ENCODE measurements at places on chromosomes 16 and 17. TPM values are rescaled to one million over a fixed set of nuclear protein-coding genes. Genes with fewer than 3 reads are reported as not detected.
A peak's percentile ranks its signal among the peaks of the same experiment; 100 is the strongest.

- DNase-seq: no peak
Observed at GRCh38 chr16:79047337-79047736, 553.2 kb downstream of the MAF start.

GRCh38 chr17:42669977-42670788, 6.6 kb downstream of the PLEKHH3 start:
- peak; percentile 97 for DNase-seq

DNA sequence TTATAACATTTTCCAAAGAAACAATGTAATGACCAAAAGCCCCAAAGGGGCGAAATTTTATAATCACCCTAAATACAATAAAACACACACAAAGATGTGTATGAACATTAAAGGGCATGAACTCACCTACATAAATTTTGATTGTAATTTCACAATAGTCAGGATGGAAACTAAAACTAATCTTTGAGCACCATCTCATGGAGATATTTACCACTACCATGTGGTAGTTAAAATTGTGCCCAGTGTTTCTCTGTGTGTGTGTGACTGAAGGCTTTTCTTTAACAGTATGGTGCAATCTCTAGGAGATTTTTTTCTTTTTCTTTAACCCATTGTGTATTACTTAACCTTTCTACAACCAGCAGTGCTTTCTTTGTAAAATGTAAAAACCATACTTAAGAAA, 19.7 kb upstream of the MEIOC start:
- no peak for DNase-seq

- DNase-seq: no peak
Observed at GRCh38 chr17:79752175-79752574, 21.4 kb downstream of the ENPP7 start.

DNA sequence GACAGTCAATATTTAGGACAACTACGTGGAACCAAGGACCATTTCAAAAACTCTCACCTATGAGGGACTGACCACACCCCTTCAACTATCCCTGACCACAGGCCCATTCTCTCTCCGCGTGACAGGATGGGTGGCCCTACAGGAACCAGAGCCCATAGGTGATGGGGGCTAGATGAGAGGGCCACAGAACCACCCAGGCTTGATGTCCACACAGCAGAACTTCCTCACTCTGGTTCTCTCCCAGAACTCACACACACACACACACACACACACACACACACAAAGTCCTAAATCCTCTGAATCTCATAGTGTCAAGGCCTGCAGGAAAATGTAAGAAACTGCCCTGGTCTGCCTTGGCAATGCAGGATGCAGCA, 1.5 kb downstream of the ZNF319 start:
- DNase-seq: peak; percentile 50

DNA sequence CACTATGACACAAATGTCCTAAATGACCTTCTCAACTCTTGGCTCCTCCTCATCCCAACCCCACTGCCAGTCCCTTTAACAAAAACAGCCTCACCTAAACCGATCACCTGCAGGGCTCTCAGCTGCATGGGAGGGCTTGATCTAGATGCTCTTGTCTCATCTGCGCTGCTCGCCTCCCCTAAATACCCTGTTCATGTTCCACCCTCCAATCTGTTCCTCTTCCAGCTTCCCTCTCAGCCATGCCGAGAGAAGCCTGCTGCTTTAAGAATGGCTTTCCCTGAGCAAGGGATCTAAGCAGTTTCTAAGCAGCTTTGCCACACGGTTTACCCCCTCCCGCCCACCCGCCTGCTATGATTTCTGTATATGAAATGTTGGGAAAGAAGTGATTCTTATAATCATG, 23.7 kb downstream of the PIPOX start:
- no peak for DNase-seq

GRCh38 chr16:10547708-10548107, 32.7 kb downstream of the EMP2 start:
- DNase-seq: no peak

- peak; percentile 15 for DNase-seq
Observed at GRCh38 chr17:18860161-18860972, 2.4 kb downstream of the PRPSAP2 start.

- DNase-seq: no peak
Observed at GRCh38 chr16:68186877-68187276, 49.0 kb downstream of the ESRP2 start.

DNA sequence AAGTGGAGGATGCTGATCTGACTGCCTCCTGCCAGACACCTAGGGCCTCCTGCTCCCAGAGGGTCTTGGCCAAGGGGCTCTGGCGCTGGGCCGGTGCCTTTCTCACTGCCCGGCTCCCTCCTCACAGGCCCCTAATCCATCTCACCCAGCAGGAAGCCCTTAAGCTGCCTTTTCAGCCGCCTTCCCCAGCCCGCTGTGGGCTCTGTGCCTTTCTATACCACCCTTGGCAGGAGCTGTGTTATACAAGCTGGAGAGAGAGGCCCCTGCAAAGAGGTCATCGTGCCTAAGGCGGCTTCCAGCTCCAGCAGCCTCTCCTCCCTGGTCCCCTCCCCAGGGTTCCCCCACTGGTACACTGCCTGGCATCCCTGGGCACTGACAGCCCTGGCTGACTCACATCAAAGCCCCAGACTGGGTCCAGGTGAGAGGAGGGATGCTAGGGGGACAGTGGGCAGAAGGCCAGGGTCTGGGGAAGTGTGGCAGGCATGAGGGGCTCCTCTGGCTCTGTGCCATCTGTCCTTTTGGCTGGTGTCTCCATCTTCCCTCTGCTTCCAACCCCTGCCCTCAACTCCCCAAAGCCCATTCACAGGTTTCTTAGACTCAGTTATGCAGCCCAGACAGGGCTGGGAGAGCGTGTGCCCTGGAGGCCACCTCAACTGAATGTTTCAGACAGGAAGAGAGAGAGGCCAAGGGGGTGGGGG, 15.3 kb upstream of the FZD2 start:
- peak; percentile 95 for DNase-seq

DNA sequence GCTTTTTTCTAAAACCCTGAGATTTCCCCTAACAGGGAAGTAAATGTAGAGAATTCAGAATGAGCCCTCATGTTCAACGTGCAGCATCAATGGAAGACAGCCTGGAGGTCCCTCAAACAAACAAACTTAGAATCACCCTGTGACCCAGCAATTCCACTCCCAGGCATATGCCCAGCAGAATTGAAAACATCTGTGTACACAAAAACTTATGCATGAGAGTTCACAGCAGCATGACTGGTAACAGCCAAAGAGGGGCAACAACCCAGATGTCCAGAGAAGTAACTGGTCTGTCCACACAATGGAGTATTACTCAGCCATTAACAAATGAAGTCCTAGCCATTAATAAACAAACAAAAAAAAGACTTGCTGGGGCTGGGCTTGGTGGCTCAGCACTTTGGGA, 252.7 kb downstream of the PARN start:
- no peak for DNase-seq

DNA sequence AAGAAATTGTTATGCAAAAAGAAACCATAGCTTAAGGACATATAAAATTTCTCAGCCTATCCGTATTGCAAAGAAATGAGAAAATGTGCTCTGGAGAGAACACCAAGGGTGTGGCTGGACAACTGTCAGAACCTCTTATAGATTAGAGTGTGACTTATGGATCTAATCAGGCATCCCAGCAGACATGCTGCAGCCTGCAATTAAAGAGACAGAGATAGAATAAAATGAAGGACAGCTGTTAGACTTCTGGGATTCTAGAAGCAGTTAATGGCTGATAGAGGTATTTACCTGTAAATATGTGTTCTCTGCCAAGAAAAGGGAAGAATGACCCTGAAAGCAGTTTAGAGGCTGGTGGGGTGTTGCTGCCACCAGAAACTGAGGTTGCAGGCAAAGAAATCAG, 160.1 kb upstream of the KIF2B start:
- DNase-seq: no peak

DNA sequence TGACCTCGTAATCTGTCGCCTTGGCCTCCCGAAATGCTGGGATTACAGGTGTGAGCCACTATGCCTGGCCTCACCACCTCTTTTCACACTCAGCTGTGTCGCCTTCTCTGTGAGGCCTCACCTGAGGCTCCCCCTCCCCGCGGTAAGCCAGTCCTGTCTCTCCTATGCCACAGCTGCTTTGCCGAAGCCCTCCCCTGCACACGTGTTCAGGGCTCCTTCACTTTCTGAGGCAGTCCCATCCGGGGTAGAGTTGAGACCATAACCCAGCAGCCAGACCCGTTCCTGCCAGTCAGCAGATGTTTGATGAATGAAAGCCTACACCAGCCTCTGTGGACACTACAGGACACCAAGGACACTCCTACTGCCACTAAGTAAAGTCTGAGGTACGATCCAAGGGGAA, 10.6 kb downstream of the USP7 start:
- peak; percentile 53 for DNase-seq

DNA sequence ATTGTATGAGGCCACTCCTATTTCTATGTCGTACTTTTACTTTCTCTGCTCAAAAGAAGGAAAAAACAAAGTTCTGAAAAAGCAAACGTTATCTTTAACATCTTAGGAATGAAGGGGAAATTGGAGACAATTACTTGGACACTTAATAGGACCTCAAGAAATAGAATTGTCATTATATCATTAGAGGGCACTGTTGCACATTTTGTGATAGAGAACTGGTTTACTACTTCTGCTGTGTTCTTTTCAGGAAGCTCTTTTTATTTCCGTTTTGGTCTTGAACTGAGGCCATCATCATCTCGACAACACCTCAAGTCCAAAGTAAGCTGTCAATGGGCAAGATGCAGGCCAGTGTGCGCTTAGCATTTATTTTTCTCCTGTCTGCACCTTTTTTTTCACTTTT, 14.6 kb downstream of the COG4 start:
- no peak for DNase-seq

DNA sequence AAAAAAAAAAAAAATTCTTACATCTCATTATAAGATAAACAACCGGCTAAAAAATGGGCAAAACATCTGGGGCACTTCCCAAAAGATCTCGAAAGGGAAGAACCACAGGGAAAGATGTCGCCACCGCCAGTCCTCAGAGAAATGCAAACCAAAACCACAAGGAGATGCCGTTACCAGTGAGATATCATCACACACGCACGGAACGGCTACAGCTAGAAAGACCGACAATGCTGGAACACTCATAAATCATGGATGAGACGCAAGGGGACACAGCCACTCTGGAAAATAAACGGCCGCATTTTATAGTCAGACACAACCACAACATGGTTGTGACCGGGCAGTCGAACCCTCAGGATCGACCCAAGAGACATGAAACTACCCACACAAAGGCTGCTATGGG, 24.5 kb downstream of the WDR45B start:
- no peak for DNase-seq

DNA sequence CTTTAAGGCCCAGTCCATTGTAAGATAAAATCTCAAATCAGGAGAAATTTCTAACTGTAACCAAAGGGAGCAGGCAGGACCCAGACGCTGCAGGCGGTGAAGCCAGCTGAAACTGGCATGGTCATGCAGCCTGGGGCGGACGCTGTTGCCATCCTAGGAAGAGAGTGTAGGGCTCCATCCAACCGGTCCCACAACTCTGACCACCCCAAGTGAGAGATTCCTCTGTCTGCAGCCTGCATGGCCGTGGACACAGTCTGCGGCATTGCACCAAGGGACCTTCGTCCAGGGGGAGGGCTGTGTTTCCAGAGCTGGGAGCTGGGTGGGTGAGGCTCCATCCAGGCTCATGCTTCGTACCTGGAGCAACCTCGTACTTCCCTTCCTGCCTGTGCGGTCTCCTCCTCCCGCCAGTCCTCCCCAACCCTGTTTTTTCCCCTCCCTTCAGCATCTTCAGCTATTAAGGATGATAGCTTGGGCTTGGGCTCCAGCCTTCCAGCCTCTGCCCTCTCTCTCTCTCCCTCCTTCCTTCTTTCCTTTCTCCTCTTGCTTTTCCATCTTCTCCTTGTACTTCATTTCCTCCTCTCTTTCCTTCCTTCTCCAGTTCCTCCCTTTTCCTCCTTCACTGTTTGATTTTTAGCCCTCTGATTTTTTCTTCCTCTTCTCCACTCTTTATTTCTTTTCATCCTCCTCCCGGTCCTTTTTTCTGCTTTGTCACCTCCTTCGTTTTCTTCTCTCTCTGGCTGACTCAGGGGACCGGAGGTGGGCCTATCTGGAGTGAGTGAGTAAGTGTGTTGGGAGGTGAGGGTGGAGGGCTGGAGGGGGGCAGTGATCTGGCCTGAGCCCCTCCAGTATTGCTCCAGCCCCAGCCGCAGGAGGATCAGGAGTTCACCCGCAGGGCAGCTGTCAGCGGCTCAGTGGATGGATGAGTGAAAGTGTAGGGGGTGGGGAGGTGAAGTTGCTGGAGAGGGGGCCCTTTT, 17.0 kb upstream of the LHX1 start:
- peak; percentile 76 for DNase-seq

DNA sequence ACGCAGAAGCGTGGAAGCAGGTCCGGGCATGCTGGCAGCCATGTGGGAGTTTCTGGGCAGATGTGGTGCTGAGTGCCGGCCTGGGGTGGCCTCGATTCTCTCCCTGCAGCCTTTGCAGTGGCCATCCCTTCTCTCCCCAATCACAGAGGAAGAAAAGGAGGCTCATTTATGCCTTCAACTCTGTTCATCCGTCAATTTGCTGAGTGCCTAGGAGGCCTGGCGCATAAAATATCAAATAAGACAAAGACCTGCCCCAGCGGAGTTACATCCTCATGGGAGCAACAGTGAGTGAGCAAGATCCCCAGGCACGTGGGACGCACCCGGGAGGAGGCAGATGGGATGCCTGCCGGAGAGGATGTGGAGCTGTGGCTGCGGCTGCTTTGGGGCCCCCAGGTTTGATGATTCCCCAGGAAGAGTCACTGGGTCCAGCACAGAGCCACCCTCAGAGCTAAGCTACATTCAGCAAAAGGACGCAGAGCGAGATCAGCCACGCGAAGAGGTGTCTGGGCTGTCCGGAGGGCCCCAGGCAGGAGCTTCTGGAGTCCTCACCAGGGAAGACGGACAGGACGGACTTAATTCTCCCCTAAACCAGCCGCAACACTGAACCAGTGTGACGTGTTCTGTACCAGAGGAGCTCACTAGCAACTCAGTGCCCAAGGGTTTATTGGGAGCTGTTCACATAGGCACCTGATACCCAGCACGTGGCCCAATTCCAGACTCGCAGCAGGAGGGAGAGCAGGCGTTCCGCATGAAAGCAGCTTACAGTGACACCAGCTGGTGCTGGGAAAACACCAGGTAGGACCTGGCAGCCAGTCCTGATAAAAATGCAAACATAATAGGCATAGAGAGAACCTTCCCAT, 11.3 kb downstream of the CA5A start:
- no peak for DNase-seq

NPIPB13 gene
- total RNA-seq: 22.1 TPM

SLC13A2 gene
- not detected for total RNA-seq

CD300LB gene
- not detected for total RNA-seq

CACNG4 gene
- total RNA-seq: 2.1 TPM

B4GALNT2 gene
- total RNA-seq: 0.11 TPM

ABCA6 gene
- total RNA-seq: not detected

DPH1 gene
- 34.9 TPM for total RNA-seq

KRT15 gene
- 0.57 TPM for total RNA-seq

WDR81 gene
- 6.7 TPM for total RNA-seq

SBK1 gene
- total RNA-seq: 62.5 TPM

ARL16 gene
- total RNA-seq: 51.3 TPM

COIL gene
- 19.5 TPM for total RNA-seq

TMEM92 gene
- total RNA-seq: 73.6 TPM

ZNF385C gene
- total RNA-seq: 2.3 TPM

Data from endodermal cell (in vitro differentiated cells).